ENCODE measurements at places on chromosomes 3 and 15. TPM values are rescaled to one million over a fixed set of nuclear protein-coding genes. Genes with fewer than 3 reads are reported as not detected.

CHRFAM7A gene
- total RNA-seq = not detected

DNA sequence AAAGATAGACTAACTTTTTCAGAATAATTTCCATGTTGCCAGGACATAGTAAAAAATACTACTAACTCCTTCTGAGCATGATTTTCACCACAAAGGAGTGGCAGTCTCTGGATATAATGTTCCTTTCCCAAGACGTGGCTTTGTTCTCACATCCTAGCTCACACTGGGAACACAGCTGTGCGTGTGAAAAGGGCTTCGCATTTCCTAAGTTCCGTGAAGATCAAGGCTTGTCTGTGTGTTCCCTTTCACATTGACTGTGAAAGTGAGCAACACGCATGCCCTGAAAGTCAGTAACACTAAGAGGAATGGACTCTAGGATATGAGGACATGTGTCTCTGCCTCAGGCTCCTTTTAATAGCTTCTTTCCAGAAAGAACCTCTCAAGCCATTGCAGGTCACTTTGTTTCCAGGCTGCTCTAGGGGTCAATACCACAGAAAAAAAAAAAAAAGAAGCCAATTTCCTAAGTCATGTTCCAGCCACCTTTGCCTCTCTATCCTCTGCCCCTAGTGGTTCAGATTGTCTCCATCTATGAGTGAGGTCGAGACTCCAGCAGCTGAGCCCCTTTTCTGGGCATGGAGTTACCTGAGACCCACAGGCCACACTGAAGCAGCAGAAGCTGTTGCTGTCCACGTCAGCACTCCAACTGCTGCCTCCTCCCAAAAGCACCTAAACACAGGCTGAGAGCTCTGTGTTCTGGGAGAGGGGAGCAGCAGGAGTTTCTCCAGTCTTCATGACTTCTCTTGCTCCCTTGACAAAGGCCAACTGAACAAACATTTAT, 355.9 kb downstream of the RSL24D1 start:
- DNase-seq = no peak

LRRC31 gene
- total RNA-seq = not detected

GRCh38 chr15:83656943-83657528, 3.1 kb downstream of the ADAMTSL3 start:
- no peak for DNase-seq

DNA sequence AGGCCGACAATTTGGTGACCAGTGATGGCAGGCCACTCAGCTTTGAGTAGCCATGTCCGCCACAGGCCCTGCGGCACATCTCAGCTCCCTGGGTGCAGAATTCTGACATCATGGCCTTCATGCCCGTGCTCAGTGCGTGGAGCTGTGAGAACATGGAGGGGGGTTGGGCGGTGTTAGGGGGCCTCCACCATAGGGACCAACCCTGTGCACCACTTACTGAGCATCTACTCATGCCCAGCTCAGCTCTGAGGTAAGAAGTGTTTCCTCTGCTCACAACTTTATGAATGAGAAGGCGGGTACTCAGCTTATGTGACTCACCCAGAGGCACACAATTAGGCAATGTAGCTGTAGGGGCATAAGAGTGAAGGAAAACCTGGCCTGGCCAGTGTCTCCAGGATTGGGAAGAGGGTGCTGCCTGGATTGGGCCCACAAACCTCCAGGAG, 10.5 kb downstream of the ACOX2 start:
- DNase-seq = no peak

GRCh38 chr3:128492671-128493569, at the start of gene GATA2:
GATA2 (minus strand) TSS chr3:128493201; CDS start chr3:128487031, 6,170 bp downstream.
- peak; percentile 14 for DNase-seq

- no peak for DNase-seq
These were observed 10.8 kb upstream of the MYZAP start for GRCh38 chr15:57580866-57581265.

GRCh38 chr15:64701051-64701450, 74.3 kb downstream of the RBPMS2 start:
- no peak for DNase-seq

- DNase-seq = no peak
These were observed 108.1 kb downstream of the GADL1 start for GRCh38 chr3:30786365-30786764.

DNA sequence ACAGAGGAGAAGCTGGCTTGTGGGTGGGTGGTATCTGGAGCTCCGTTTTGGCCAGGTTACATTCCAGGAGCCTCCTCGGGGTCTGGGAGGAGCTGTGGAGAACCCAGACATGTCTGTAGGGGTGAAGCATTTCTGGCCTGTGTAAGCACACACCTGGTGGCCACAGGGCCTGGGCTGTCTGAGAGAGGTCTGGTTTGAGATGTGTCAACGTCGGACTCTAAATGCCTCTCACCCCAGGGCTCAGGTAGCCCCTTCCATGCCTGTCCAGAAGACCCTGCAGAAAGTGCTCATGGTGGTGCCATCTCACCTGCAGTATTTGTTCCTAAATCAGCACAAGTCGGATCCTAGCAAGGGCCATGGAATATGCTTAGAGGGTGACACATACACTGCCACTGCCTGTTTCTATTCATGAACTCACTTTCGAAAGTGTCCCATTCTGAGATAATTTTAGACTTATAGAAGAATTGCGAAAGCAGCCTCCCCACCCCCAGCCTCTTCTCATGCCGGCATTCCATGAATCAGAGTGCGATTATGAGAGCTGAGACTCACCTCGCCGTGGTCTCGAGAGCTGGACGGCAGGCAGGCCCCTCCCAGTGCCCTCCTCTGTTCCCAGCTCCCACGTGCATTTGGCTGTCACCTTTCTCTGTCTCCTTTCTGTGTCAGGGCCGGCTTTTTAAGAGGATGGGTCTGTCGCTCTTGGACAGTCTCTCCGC, 63.7 kb downstream of the KLF15 start:
- no peak for DNase-seq

GRCh38 chr15:60392601-60392985, 5.2 kb downstream of the ANXA2 start:
- no peak for DNase-seq
